ENCODE measurements at places on chromosomes 11 and 22. TPM values are rescaled to one million over a fixed set of nuclear protein-coding genes. Genes with fewer than 3 reads are reported as not detected.

DNA sequence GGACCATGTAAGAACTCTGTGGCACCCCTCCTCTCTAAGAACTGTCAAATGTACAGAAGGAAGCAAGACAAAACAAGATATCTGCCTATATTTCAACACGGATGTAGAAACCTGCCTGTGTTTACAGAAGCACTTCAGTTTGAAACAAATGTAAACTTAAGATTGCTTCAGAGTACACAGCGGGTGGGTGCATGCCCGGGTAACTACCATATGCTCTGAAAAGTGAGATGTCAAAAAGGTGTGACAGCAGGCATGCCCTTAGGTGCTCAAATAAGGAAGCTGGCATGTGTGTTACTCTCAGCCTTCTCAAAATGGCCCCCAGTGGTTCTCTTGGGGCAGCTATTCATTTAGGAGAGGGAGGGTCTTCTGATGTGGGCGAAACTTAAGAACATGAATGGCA is 5.2 kb downstream of the ACP2 start:
- ATAC-seq = no peak

- ATAC-seq = no peak
Measured at GRCh38 chr11:95035316-95035715, 10.3 kb downstream of the KDM4E start.

Gene MYEOV
- total RNA-seq = not detected

Gene FAM83F
- 4.2 TPM for total RNA-seq

Gene SNX32
- not detected for total RNA-seq

DNA sequence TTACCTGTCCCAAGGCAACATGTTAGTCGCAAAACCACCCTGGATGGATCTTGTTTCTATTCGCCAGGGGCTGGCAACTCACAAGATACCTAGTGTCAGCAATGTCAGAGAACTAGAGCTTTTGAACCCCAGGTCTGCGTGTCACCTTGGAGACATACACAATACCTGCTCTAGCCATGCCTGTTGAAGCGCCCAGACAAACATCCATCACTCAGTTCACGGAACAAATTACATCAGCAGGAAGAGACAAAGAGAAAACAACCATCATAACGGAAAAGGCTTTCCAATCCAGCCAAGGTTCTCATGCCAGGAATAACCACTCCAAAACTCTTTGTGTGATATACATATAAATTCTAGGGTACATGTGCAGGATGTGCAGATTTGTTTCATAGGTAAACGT is 2.2 kb downstream of the CD59 start:
- ATAC-seq = no peak

Gene OR8D2
- not detected for total RNA-seq

GRCh38 chr11:119318240-119319135 is 1.6 kb upstream of the MCAM start:
- peak; percentile 40 for ATAC-seq

DNA sequence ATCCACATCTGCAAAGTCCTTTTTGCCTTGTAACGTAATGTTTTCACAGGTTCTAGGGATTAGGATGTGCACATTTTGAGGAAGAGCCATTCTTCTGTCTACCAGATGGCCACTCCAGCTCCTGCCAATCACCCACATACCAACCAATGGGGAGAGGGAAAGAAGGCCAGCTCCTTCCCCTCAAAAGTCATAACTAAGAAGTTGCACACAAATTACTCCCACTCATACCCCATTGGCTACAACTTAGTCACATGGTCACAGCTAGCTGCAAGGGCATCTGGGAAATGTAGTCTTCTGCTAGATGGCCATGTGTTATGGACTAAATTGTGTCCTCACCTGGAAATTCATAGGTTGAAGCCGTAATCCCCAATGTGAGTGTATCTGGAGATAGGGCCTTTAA is 15.4 kb upstream of the MYOD1 start:
- ATAC-seq = no peak

Gene SCN3B
- total RNA-seq = 0.31 TPM

- ATAC-seq = peak; percentile 52
Measured at GRCh38 chr11:13277768-13278608, at the start of gene BMAL1. TSS of gene BMAL1 (plus strand) at chr11:13277790. CDS start at chr11:13354309, 76,519 bp downstream.

DNA sequence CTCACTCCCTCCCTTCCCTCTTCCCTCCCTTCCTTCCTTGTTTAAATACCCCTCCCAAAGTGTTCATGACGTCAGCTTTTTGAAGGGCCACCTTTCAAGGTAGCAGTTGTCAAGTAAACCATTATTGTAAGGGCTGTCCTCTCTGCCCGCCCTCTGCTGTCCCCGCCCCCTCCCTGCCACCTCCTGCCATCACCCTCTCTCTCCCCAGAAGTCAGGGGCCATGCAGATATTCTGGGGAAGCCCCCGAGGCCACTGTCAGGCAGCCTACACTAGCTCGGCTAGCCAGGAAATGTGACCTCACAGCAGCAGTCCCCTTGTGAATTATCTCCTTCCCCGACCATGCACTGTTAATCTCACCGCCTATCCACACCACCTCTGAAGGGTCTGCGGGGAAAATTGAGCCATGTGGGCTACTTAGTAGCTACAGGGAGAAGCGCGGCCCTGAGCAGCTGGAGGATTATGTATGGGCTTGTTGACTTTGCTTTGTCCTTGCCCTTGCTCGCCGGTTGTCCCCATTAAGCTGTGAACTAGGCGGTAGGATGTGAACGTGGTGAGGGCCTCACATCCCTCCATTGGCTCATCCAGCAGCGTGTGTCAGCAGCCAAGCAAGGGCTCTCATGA is 42.1 kb upstream of the ATXN10 start:
- ATAC-seq = no peak

GRCh38 chr11:18308242-18308641 is 13.7 kb downstream of the HPS5 start:
- ATAC-seq = no peak

GRCh38 chr11:80958987-80959386 is 1518.2 kb upstream of the TENM4 start:
- no peak for ATAC-seq

- no peak for ATAC-seq
Measured at GRCh38 chr11:64484191-64485022, 106.6 kb upstream of the SLC22A12 start.

DNA sequence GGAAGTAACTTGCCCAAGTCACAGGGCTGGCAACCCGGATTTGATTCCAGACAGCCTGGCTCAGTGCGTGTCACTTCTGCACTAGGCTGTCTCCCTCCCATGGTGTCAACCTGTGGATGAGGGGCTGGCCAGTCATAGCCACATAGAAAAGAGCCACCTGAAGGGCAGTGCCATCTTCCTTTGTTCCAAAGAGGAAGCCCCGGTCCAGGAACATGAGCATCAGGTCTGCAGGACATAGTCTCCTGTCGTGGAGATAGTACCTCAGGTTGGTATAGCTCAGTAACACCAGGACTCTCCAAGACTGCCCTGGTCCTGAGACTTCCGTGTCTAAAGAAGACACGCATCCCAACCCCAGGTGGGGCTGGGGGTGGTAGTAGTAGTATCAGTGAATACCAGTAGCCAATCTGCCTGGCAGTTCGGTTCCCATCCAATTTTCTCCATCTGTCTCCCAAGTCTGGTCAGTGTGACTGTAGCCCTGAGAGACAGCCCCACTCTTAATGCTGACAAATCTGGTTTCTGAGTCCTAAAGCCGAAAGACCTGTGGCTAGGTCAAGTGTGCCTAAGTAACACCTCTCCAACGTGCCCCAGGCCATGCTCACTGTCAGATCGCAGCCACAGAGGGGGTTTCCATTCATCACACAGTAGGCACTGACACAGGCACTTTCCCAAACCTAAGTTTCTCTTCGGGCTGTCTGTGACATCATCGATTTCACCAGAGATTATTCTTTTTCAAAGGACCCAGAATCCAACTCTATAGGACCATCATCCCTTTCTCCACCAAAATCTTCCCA is 33.1 kb downstream of the C11orf58 start:
- no peak for ATAC-seq

DNA sequence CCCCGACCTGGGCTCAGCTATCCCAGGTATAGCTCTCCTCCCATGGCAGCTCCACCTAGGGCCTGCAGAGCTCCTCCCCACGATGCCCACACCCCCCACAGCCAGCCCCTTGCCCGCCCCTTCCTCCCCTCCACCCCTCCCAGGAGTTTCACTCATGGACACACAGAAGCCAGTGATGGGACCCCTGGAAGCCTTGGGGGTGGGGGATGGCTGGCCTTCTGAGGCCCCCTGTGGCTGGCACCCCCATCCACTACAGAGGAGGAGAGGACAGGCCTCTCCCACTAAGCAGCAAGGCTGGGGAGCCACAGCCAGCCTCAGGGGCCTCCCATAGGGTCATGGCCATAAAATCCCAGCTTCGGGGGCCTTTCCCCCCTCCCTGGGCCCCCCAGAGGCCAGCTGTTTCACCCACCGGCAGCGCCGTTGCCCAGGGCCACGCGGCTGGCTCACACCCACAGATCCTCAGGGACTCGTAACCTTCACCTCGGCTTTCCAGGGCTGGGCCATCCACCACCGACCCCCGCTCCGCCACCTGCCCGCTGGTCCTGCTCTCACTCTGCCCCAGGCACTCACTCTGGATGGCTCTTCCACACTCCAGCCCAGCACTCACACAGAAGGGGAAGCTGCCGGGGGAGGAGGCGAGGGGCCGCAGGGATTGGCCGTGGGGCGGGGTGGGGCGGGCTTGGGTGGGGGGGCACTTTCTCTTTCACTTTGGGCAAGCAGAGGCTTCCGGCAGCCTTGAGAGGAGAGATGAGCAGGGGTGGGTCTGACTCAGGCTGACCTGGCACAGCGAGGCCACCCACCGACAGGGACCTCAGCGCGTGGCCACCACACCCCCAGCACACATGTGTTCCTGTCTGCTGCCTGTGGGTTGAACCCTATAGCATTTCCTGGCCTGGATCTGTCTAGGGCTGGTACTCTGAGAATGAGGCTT is 2.2 kb downstream of the SLC25A22 start:
- ATAC-seq = peak; percentile 69

Gene SMIM35
- total RNA-seq = 0.13 TPM

DNA sequence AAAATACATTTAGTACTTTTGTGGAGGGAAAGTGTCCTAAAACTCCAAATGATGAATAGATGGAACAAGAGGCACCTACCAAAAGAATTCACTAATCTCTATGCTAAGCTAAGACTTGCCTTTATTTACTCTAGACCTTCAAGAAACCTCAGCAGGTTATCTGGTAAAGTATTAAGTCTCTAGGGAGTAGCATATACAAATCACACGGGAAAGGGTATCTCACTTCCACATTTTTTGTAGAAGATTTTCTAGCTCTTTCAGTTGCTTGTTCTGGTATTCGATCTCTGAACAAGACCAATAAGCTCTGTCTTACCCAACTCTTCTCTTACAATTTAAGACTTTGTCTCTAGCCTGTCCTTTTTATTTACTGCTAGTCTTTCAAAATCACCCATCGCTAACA is 18.1 kb upstream of the CADM1 start:
- no peak for ATAC-seq

Gene KCNJ4
- total RNA-seq = not detected

Gene DERL3
- not detected for total RNA-seq

Gene ABTB2
- total RNA-seq = 7.6 TPM

GRCh38 chr22:38035530-38035885 is 21.7 kb upstream of the PICK1 start:
- ATAC-seq = no peak

- ATAC-seq = no peak
Measured at GRCh38 chr22:38694940-38695339, 5.8 kb downstream of the JOSD1 start.

DNA sequence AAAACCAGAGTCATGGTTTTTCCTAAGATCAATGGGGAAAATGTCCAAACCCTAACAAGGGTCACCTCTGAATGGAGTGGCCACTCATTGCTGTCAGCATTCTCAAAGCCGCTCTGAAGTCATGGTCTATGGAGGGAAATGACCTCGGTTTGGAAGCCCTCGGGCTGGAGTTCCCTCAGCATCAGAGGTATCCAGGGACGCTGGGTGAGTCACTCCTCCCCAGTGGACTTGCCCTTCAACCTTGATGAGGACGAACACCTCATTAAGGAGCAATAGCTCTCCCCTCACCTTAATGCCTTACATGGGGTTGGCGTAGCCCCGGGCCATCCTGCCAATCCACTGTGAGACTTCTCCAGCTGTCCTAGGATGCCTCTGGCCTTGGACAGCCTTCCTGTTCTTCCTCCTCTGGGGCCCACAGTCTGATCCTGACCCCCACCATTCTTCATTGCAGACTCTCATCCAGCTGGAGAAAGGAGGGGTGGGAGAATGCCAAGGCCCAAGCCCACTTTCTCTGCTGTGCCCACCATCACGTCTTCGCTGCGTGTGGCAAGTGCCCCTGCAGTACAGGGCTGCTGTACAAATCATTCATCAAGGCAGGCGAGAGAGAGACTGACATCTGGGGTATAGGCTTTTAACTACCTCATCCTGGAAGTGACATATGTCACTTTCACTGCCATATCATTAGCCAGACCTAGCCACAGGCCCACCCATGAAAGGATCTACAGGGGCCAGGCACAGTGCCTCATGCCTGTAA is 25.4 kb upstream of the MYH9 start:
- no peak for ATAC-seq

DNA sequence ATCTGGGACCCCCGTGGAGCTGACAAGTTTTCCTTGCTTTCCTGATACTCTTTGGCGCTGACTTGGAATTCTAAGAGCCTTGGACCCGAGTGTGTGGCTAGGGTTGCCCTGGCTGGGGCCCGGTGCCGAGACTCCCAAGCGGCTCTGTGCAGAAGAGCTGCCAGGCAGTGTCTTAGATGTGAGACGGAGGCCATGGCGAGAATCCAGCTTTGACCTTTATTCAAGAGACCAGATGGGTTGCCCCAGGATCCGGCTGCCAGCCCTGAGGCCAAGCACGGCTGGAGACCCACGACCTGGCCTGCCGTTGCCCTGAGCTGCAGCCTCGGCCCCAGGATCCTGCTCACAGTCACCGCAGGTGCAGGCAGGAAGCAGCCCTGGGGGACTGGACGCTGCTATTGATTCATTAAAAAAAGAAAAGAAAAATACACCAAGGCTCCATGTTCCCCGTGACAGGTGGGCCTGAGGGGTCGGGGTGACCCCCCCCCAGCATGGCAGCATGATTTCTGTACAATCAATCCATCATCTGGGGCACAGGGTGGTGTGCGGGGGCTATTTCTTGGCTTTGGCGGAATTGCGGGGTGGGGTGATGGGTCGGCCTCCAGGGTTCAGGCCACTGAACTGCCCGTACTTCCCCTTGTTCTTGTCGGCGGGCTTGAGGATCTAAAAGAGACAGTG is 3.5 kb downstream of the PPP1CA start:
- ATAC-seq = no peak

Data from gastroesophageal sphincter (tissue), 4 donors.